Osteoblast (primary cell): ENCODE measurements at places on chromosomes 13 and 19. TPM values are rescaled to one million over a fixed set of nuclear protein-coding genes. Genes with fewer than 3 reads are reported as not detected.

SLC7A10 gene
- not detected in 2 replicates for total RNA-seq

C19orf73 gene
- total RNA-seq: 0.36 TPM in 1 of 2 replicates, not detected in the other

HSPB6 gene
- total RNA-seq: 9.1 and 14.5 TPM in 2 replicates

MYO9B gene
- 86.9 and 96.6 TPM in 2 replicates for total RNA-seq

ZNF808 gene
- total RNA-seq: 17.0 and 19.7 TPM in 2 replicates

HS6ST3 gene
- under 0.01 TPM in 1 of 2 replicates, not detected in the other for total RNA-seq

ZNF723 gene
- total RNA-seq: not detected in 2 replicates

LRG1 gene
- total RNA-seq: not detected in 2 replicates

FBXL12 gene
- total RNA-seq: 23.9 and 25.0 TPM in 2 replicates

PODNL1 gene
- total RNA-seq: 4.0 and 6.5 TPM in 2 replicates

GRCh38 chr19:48258350-48258749 is 2.6 kb upstream of the CARD8 start:
- no peak for DNase-seq

DNA sequence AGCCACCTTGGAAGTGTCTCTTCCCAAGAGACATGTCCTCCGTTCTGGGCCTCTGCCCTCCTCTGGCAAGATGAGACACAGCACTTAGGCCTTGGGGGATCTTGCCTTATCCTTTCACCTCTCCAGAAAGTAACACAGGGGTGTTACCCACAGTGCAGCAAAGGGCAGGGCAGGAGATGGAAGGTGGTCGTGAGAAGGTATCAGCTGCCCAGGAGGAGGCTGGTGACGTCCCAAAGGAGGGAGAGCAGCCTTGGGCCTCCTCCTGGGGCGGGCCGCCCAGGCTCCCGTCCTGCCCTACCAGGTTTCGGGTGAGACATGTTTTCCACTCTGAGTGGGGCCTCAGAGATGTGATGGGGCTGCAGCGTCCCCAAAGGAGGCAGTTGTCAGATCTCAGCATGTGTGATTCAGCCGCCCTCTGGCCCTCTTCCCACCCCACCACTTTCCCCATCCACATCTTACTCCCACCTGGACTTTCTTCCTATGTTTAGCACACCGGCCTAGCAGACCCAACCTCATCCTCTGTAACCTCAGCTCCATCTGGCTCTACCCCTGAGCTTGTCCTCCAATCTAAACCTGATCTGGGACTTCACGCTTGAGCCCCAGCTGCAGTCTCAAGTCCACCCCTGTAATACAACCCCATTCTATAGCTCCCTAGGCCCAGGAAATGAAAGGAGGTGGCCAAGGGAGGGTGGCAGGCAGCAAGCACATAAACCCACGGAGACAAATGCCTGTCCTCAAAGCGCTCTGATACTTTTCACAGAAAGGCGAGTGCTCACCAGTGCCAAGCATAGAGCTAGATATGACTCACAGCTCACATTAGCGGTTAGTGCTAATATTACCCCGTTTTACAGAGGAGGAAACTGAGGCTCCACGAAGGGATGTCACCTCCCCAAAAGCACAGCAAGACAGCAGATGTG is 9.3 kb downstream of the POU2F2 start:
- peak; percentile 83 for DNase-seq

DNA sequence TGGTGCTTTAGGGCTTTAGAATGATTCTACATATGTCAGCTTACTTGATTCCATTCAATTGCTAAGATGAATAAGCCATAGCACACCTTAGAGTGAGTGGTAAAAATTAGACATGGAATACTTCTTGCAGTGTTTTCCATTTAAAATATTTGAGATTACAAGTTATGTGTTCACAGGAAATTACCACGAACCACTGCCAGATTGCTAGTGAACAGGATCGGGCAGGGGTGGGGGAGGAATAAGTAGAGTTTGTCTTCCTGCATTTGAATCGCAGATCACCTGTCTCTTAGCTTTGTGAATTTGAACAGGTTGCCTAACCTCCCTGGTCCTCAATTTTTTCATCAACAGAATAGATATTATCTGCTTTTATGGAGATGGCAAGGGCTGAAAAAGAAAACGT is 124.6 kb downstream of the GGACT start:
- no peak for DNase-seq

GRCh38 chr19:1975162-1975480 is 34.1 kb downstream of the CSNK1G2 start:
- DNase-seq: no peak

GRCh38 chr13:59877933-59878332 is 285.8 kb downstream of the DIAPH3 start:
- DNase-seq: no peak

DNA sequence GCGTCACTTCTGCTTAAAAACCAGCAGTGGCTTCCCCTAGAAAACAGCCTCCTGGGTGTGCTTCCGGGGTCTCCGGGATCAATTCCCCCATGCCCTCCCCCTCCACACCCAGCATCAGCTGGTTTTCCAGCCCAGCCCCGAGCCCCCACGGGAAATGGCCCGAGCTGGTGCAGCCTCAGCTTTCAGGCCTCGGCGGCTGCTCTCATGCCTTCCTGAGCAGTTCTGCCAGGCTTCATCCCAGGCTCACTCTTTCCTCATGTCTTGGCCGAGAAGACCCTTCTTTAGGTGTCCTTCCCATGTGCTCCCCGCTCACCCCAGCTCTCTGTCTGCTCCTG is 103.1 kb upstream of the RNF113B start:
- no peak for DNase-seq

- no peak for DNase-seq
Observed at GRCh38 chr13:108987944-108988343, 358.5 kb downstream of the MYO16 start.

DNA sequence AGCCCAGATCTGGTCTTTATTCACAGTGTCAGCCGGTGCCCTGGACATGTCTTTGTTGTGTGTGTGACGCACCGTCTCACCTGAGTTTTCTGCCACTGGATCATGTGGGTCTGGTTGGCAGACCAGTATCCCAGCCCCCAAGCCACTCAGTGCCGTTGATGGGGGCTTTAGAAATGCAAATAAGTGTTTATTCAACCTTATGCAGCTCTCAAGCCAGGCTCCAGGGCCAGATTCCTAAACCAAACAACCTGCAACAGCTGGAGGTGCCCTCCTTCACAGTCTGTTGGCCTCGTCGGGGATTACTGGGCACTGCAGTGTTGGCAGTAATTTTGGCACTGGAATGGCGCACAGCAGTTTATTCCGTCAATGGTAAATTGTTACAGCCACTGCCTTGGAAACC is 21.6 kb downstream of the FAM124A start:
- DNase-seq: no peak

DNA sequence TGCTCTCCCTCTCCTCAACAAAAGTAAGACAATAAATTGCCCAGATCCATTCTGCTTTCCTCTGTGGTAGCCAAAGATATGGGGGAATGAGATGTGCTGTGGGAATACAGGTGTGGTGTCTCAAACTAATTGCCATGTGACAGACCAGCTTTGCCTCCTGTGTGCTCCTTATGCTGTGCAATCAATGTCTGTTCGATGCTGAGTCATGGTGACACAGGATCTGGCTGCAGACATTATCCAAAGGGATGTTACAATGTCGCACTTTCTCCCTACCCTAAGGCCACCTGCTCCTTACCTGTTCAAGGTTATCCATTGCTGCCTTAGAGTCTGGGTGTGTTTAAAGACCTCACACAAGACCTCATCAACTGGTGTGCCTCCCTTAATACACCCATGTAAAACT is 32.5 kb downstream of the FGF14 start:
- no peak for DNase-seq

GRCh38 chr13:80235166-80235966 is 105.6 kb downstream of the SPRY2 start:
- DNase-seq: no peak

DNA sequence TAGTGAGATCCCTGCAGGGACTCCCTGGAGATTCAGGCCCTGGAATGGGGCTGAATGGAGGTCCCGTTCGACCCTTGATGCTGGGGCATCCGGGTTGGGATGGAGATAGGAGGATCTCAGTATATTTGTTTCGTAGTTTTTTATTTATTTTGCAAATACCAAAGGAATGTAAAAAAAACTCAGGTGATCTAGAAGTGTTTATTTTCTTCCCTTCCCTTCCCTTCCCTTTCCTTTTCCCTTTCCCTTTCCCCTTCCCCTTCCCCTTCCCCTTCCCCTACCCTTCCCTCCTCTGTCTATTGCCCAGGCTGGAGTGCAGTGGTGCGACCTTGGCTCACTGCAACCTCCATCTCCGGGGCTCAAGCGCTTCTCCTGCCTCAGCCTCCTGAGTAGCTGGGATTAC is 4.5 kb downstream of the GTPBP3 start:
- peak; percentile 29 for DNase-seq

DNA sequence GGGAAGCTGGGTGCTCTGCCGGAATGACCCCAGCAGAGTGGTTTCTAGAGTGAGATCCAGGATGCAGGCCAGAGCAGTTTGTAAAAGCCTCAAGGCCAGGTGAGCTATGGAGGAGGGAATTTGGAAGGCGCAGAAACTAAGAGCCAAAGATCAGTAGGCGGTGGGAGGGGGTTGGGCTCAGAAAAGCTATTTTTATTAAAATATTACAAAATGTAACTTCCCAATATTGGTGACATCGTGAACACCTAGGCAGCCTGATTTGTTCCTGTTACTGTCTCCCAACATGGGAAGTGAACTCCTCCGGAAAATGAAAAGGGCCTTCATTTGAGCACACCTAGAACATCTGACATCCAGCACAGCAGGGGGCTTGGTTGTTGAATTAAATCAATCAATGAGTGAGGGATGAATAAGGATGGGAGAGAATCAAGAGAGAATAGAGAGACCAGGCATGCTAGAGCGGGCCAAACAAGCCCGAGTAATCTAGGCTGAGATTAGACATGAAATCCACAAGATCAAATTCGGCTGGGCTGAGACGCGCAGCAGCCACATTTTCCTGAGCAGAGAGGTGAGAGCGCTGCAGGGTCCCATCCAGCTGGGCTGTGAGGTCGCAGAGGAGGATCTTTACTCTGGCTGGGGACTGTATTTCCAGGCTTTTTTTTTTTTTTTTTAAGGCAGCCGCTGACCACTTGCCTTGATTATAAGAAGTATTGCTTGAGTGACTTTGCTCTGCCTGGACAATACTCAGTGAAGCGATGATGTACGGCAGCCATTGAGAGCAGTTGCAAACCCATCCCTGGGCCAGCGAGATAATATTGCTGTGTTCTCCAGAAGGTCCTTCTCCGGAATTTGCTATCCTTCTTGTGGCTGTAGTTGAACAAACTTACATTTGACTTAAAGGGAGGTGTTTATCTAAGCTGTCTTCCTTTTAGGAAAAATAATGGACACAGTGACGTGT is 178.0 kb upstream of the KL start:
- DNase-seq: no peak

DNA sequence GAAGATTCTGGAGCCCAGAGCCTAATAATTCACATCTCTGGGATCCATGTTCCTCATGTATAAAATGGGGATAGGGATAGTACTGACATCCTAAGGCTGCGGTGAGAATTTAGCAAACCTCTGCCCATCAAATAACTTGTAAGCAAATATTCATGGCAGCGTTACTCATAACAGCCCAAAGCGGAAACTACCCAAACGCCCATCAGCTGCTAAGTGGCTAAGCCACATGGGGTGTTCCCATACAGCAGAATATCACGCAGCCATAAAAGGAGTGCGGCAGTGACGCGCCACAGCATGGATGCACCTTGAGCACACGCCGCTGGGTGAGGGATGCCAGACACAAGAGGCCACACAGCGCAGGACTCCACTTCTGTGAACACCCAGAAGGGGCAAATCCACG is 19.7 kb downstream of the VRK3 start:
- DNase-seq: no peak

DNA sequence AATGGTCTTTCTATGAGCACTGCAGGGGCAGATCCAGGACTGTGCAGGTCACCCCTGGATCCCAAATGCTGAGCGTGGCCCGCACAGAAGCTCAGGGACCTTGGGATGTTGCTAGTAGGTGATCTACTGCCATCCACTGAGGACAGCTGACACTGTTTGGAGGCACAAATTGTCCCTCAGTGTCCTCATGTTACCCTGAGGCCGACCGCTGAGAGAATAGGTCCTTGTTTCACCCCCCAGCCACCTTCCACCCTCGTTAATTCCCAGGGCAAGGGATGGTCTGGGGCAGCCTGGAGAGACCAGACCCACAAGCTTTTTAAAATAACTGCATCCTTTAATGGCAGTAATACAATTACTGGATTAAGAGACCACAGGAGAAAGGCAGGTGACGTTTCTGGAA is 15.4 kb upstream of the TMEM160 start:
- peak; percentile 45 for DNase-seq

GRCh38 chr13:90686442-90686841 is 661.0 kb upstream of the MIR17HG start:
- DNase-seq: peak; percentile 44

- DNase-seq: no peak
Observed at GRCh38 chr13:110360598-110360997, 53.5 kb downstream of the COL4A2 start.

GRCh38 chr19:23512151-23512925 is 117.1 kb upstream of the ZNF91 start:
- no peak for DNase-seq

DNA sequence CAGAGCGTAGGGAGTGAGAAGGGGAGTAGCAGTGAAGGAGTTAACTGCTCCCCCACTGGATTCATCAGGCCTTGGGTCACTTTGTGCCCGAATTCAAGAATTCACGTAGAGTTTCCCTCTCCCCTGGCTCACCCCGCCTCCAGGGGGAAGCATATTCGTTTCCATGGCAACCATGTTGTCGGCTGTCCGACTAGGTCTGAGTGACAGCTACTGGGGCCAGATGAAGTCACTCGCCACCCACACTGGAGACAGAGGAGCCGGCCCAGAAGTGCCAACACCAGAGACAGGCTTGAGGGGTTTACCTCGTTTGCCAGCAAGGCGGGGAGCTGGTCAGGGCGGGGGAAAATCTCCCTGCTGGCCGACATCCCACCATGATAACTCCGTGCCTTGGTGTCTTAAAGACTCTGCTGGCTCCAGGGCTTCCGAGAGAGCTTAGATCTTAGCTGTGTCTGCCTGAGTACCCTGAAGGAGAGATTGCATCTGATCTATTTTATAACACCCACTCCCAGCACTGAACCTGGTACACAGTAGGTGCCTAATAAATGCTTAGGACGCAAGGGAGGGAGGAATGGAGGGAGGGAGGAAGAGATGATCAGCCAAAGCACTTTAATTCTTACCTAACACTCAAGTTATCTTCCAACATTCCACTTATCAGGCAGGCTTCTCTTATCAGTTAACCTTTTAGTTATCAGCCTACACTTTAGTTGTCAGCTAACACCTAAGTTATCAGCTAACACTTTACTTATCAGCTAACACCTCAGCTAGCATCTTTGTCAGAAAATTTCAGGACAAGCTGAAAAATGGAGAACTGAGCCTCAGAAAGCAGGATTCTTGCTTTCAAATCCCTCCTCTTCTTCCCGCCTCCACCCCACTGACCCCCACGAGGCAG is 57.2 kb upstream of the ZNRF4 start:
- no peak for DNase-seq

DNA sequence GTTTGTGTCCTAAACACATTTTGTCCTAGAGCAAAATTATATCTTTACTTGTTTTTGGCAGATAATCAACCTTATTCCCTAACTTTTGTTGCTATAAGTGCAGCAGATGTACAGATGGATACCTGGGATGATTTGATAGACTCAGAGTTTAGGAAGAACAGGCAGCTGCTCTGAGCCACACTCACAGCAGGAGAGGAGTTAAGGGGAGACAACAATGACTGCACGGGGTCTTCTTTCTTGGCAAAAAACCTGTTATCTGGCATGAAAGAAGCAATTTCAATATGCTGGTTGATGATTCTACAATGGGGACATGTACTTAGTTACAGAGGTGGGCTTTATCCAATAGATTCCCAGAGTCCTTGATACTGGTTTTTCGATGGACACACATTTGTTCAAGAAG is 258.9 kb upstream of the PCDH9 start:
- DNase-seq: no peak

GRCh38 chr13:92460479-92460878 is 766.1 kb upstream of the GPC6 start:
- DNase-seq: no peak

GRCh38 chr13:36530050-36530789 is 97.9 kb downstream of the CCNA1 start:
- DNase-seq: no peak
